Activated gamma-delta T cell treated with Interleukin-2 at 50 U/mL for 16 hours (primary cell): ENCODE measurements at places on chromosomes 1 and 21.
A peak's percentile ranks its signal among the peaks of the same experiment; 100 is the strongest.

DNA sequence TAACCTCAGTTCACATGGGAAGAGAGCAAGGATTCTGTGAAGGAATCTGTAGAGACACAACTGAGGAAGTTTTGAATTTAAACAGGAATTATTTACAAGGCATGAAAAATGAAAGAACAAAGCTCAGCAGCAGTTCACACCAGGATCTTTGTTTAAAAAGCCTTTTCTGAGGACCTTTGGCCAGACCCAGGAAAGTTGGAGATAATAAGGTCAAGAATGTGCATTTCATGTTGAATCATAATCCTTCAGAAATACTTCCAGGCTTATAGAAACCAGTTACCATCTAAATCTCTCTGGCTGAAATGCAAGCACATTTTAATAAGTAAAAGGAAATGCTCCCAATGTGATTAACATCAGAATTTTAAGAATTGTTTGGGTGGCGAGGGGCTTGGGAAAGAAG, 2.7 kb downstream of the CLIC6 start:
- no peak for DNase-seq

GRCh38 chr1:64235910-64236309, 32.5 kb downstream of the UBE2U start:
- DNase-seq, result no peak

GRCh38 chr1:42806171-42806570, 10.8 kb upstream of the ERMAP start:
- DNase-seq, result no peak

DNA sequence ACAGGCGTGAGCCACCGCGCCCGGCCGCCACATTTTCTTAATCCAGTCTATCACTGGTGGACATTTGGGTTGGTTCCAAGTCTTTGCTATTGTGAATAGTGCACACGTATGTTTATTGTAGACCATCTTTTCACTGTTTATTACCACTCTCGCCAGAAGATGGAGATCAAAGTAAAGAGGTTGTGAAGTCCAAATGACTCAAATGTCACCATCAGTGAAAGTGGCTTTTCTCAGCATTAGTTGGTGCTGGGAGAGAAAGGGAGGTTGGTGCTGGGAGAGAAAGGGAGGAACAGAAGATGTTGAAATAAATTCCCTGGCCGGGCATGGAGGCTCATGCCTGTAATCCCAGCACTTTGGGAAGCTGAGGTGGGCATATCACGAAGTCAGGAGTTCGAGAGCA, 10.4 kb upstream of the UHMK1 start:
- DNase-seq, result no peak

DNA sequence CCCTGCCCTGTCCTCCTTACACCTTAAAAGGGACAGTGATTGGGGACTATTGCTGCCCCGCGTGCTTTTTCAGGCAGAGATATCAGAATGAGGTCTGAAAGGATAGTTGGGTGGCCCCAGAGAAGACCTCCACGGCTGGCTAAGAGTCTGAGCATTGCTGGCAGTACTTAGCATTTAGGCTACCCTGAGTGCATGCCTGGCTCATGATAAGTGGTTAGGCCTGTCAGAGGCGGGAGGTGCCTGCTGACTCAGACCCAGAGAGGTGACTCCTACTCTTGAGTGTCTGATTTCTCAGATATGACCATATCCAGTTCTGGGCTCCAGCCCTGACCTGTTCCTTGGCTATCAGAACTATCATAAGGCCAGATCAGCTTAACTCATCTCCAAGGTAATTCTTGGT, 213.7 kb downstream of the PBX1 start:
- no peak for DNase-seq

DNA sequence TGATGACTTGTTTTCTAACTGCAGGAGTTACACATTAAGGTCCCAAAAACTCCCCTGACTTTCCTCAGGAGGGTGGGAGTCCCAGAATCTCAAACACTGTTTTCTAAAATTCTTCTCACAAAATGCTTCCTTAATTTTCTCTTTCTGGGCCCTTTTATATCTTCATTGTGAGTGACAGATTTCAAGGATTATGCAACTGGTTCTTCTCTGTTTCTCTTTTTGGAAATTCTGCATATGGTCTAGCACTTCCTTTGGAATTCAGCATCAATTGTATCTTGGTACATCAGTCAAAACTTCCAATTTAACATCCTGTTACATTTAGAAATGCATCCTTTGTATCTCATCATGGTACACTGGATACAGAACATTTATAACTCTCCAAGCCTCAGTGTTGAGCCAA, 59.7 kb downstream of the LMO4 start:
- DNase-seq, result no peak

DNA sequence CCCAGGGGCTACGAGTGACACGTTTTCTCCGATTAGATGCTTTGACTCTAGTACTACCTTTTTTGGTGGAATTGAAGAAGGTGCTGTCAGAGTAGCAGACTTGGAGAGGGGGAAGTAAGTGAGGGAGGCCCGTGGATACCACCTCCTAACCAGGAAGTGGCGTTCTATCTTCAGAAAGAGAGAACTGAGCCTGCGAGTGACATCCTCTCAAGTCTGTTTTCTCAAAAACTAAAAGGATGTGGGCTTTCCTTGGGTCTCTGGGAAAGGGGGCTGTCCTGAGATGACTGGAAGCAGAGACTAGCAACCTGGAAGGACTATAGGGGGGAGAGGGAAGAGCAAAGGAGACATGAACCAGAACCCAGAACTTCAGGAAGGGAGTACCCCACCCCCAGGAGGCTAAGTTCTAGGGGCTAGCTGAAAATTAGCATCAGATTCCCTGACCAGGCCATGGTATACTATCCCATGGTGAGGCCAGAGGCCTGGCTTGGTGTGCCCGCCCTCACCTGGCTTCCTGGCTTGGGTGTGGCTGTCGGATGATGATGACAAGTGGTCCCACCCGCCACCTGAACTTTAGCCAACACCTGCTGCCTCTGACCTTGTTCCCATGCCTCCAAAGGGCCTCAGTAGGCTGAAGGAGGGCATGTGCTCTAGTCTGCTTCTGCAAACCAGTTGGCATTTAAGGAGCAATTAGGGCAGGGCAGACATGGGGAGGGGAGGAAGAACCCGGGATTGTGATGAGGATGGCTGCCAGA, 49.1 kb downstream of the ATP2B4 start:
- no peak for DNase-seq

DNA sequence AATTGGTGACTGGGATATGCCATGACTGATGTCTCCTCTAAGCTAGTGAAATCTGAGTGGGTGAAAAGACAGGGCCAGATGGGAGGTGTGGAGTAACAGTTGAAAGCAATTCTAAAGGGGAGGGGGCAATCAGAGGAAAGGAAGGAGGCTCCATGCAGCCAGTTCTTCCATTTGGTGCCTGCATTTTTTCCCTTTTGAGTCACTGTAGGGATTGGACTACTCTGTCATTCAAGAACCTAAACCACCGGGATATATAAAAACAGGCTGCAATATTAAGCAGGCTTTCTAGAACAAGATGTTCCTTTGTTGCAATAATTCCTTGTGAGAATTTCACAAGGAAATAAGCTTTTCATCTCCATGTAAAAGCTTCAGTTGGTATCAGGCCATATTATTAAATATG, 18.3 kb downstream of the CLIC6 start:
- no peak for DNase-seq

GRCh38 chr1:205571747-205572146, 60.1 kb downstream of the ELK4 start:
- no peak for DNase-seq

DNA sequence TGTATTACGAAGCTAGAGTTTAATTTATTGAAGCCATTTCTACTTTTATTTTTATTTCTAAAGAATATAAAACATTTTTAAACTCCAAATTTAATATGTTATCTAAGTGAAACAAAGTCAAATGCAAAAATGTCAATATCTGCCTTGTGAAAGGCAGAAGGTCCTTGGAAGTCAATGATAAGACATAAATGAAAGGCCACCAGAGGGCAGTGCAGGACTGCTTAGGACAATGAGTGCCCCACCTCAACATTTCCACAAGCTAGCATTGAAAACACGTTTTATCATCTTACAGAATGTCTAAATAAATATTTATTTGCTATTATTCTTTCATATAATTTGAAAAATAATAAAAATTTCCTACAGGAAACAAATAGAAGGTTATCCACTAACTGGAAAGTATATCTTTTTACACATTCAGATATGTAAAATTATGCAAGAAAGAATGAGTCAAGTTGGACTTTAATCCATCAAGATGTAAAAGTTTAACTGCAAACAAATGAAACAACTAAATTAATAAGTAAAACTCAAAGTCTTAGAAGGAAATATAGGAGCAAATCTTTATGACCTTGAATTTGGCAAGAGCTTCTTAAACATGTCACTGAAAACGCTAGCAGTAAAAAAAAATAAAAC, 140.1 kb upstream of the FMN2 start:
- DNase-seq, result peak; percentile 24

GRCh38 chr1:154502066-154502743, at the start of the genes SHE and TDRD10:
SHE (minus strand) TSS chr1:154502412; CDS start chr1:154502026, 386 bp downstream.
TDRD10 (plus strand) TSS chr1:154502219; CDS start chr1:154506904, 4,685 bp downstream.
- DNase-seq, result peak; percentile 6

DNA sequence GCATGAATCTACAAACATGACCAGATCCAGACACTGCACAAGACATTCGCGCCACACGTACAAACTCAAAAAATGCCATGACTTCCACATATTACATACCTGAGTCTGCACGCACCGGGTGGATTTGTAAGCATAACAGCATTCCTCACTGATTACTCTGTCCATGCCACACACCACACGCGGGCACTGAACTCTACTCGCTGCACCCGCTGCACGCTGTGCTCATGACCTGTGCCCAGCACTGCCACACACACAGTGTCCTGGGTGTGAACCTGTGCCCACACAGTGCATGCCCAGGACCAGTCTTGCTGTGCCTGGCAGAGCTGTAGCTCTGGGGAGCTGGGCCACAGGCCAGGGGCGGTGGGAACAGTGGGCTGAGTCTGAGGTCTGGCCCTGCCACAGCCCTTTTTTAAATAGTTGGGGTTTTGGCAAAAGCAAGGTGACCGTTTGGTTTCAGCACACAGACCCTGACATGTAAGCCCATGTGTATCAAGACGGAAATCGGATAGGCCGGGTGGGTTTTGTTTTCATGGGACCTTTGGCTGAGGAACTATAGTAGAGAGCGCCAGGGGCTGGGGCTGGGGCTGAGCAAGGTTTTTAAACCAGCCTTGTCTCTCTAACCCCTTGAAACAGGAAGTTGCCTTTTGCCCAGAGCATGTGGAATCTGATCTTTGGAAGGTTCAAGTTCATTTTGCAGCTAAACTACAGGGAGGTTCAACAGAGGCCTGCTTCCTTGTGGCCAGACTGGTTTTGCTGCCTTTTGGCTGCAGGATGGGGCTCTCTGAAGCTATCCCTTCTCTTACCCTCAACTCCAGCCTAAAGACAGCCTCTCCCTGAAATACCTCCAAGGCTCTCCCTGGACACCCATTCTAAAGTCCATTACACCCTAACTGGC, 12.3 kb upstream of the GOLT1A start:
- no peak for DNase-seq

DNA sequence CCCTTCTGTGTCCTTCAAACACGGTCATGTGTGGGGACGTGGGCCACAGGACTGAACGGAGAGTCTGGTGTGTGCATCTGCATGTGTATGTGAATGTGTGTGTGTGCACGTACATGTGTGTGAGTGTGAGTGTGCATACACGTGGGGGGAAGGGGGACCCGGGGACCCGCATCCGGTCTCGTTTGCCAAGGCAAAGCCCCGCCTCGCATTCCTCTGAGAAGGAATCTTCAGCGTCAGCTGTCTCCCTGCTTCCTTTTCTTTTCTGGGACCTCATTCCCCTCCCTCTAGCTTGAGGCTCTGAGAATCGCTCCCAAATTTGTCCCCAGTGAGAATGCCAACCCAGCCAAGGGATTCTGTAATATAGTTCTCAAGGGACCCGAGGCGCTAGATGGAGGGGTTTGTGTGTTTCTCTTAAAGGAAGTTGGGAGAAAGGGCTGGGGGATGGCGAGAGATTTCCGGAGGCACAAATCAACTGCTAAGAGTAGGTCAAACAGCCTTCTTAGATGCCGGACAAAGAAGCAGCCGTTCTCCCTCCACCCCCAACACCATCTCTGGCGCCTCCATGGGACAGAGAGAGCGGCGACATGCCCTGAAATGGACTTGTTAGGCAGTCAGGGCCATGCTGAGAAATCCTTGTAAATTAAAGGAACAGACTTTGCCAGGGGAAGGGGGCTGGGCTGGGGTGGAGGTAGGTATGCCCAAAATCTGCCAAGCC, 6.6 kb downstream of the IFFO2 start:
- no peak for DNase-seq

GRCh38 chr1:206609229-206609991, 2.9 kb downstream of the EIF2D start:
- DNase-seq, result no peak

GRCh38 chr1:43990271-43991199, 864 bp upstream of the CCDC24 start:
- no peak for DNase-seq

GRCh38 chr1:116115476-116116439, 4.6 kb downstream of the MAB21L3 start:
- no peak for DNase-seq

DNA sequence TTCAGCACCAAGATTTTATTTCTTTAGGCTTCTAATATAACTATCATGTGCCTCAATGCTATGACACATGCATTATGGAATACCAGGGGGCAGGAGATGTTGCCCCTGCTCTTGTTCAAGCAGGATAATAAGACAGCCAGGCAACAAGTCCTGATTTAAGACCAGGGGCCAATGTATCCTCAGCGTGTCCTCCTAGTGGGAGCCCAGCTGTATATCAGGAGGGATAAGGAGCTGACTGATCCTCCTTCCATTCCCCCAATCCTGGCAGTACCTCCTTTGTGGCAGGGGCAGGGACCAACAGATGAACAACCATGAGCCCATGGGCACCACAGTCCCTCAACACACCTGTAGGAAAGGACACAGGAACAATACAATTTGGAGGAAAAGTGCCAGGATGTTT, 29.3 kb downstream of the SORT1 start:
- no peak for DNase-seq

DNA sequence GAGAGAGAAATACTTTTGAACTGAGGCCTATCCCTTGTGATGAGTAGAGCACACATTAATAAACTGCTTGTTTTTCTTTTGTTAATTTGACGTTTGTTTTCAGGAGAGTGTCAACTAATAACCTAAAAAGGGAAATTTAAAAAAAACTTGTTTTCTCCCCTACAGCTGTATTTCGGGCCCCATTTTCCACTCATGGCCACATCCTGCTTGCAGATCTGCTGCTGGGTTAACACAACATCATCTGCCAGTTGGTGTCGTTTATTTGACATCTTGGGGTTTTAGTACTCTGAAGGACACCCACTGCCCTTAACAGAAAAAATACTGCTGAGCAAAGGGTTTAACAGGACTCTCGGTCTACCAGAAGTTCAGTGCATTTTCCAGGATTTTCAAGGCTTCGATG, 848 bp upstream of the PYHIN1 start:
- peak; percentile 48 for DNase-seq

- DNase-seq, result no peak
Measured at GRCh38 chr1:113438505-113439276, 48.4 kb downstream of the MAGI3 start.
